ENCODE measurements at places on chromosomes 5 and 9.

GRCh38 chr5:1565737-1566734 is 42.3 kb upstream of the LPCAT1 start:
- H3K27me3 ChIP-seq: peaks cover 10% of the 10 kb centered on the region
- no peak for DNase-seq
- no peak overlapping the region for H3K4me3 ChIP-seq
- H3K27ac ChIP-seq: no peak overlapping the region

DNA sequence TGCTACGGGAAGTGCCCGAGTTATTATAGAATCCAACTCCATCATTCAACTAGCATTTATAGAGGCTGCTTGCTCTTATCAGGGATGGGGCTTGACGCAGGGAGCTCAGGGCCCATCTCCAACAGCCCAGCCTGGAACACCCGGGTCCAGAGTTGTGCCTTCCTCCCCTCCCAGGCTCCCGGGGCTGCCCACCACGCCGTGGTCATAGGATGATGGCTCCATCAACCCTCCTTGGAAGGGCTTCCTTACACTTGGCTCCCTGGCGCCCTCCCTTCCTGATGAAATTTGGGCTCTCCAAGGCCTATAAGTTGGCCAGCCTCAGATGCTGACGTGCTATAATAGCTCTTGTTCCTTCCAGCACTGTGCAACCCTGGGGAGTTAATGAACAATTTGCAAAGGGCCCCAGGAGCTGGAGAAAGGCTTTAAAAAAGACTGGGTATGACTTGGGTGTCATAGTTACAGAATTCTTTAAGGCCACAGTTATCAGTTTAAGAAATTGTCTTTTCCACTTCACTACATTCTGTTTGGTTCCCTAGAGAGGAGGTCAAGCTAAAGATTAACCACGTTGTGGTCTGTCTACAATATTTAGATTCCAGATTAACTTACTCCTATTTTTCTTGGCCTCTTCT is 42.5 kb upstream of the GADD45G start:
- H3K4me3 ChIP-seq: no peak overlapping the region
- H3K27ac ChIP-seq: no peak overlapping the region
- no peaks in the 10 kb centered on the region for H3K36me3 ChIP-seq
- DNase-seq: no peak
- H3K4me1 ChIP-seq: no peaks in the 10 kb centered on the region

DNA sequence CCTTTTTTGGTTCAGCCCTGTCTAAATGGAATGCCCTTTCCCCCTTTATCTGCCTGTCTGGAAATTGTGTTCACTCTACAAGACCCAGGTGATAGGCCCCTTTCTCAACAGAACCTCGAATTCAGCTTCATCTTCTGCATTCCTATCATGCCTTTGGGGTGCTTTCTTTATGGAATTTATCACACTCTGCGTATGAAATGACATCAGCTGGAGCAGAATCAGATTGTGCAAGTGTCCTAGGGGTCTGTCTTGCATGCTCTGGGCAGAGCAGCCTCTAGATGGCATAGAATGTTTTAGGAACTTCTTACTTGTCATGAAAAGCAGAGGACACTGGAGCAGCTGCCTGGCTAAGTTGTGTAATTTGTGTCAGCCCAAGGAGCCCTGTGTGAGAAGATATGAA is 84.9 kb downstream of the ISL1 start:
- H3K27ac ChIP-seq: no peak overlapping the region
- no peak overlapping the region for H3K4me3 ChIP-seq
- no peaks in the 10 kb centered on the region for H3K27me3 ChIP-seq

DNA sequence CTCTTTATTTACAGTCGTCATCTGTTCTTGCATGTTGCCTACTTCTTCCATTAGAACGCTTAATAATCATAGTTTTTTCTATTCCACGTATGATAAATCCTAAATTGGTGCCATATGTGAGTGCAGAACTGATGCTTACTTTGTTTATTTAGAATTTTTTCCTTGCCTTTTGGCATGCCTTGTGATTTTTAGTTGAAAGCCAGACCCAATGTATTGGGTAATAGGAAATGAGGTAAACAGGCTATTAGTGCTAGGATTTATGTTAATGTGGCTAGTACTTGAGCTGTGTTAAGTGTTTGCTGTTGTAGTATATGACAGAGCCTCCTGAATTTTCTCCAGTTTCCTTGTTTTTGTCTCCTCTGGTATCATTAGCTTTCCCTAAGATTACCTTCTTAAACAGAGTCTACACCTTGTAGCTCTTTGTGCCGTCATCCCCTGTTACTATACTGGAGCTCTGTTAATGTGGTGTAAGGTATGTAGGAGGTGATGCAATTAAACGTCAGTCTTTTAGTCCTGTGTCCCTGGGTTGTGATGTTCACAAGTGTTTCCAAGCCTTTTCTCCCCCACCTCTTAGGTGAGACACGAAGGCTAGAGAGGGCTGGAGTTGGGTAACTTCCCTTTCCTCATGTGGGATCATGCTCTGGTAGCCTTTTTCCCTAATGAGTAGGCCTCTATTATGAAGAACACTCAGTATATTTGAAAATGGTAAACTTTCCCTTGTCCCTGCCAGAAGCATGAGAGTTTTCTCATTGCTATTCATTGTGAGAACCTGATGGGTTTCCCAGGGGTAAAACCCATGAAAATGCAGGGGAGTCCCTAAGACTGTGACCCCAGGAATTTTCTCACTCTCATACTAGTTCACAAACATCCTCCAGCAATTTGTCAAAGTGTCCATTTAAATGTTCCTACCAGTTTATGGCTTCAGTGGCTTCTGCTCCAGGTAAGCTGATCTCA is 21.2 kb downstream of the SPATA31D3 start:
- H3K27me3 ChIP-seq: no peaks in the 10 kb centered on the region
- no peak overlapping the region for H3K4me3 ChIP-seq
- DNase-seq: peak; percentile 15
- peaks cover 3% of the 10 kb centered on the region for H3K4me1 ChIP-seq
- H3K36me3 ChIP-seq: no peaks in the 10 kb centered on the region

GRCh38 chr5:2112173-2113025 is 229.7 kb upstream of the IRX4 start:
- no peak overlapping the region for H3K27ac ChIP-seq
- H3K4me3 ChIP-seq: no peak overlapping the region
- no peaks in the 10 kb centered on the region for H3K27me3 ChIP-seq
- H3K4me1 ChIP-seq: no peaks in the 10 kb centered on the region
- H3K36me3 ChIP-seq: no peaks in the 10 kb centered on the region

DNA sequence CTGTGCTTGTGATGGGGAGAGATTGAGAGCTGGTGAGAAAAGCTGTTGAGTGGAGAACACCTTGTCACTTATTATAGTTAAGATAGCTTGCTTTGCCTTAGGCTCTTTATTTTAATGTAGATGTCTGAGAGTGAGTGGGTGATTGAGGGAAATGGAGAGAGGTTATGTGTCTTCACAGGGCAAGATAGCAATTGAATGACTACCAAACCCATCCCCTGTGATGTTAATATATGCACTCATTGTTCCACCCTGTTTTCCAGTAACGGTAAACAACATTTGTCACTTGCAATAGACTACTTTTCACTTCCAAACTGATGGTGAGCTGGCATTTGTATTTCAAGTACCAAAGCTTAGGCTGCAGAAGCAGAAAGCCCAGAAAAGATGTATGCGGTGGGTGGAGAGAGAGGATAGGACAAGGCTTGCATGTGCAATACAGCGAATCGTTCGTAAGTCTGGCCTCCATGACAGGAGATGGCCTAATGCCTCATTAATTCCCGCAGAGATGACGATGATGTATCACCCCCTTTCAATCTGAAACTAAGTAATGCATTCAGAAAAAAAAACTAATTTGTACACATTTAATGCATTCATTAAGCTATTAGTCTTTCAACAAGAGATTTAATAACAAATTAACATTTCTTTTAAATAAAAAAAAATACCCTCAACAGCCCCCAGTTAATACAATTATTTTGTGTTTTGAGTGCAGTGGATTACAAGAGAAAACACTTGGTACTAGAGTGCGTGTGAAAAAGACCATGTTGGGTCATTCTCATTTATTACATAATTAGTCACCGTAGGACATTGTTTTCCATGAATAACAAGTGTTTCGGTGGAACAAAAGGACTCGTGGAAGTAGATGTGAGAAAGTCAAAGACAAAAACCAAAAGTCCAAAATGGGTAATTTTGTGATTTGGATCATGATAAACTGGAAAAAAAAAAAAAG is 699.0 kb downstream of the BRINP1 start:
- H3K4me3 ChIP-seq: no peak overlapping the region
- DNase-seq: no peak
- H3K4me1 ChIP-seq: no peaks in the 10 kb centered on the region
- H3K27me3 ChIP-seq: no peaks in the 10 kb centered on the region

- no peaks in the 10 kb centered on the region for H3K27me3 ChIP-seq
- DNase-seq: no peak
- H3K4me3 ChIP-seq: no peak overlapping the region
- H3K27ac ChIP-seq: no peak overlapping the region
- H3K36me3 ChIP-seq: no peaks in the 10 kb centered on the region
- H3K4me1 ChIP-seq: no peaks in the 10 kb centered on the region
Observed at GRCh38 chr9:108688676-108689075, 167.1 kb downstream of the ACTL7B start.

DNA sequence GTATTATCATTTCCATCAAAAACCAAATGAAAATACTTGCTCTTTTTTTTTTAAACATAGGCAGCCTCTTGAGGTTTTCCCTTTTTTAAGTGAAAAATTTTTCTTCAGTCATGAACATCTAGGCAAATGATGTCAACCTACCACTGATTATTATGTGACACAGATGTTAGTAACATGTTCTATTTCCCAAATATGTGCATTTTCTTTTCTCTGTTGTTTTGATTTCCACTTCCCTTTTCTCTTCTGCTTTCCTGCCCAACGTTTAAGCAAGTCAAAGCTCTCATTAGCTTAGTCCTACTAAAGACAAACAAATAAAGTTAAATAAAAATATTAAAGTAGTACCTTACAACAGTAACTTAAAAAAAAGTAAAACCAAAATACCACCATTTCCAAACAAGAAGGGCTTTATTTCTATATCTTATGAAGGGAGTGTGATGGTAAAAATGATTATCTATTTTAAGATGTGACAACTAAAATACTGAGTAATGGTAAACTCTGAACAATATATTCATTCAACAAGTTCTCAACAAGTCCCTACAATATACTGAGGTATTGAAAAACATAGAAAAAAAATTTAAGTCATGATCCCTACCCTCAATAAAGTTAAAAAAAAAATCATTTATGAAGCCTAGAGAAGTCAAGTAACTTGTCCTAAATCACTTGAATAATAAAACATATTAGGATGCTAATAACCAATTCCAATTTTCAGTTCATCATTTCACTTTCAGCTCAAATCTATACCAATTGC is 9.4 kb downstream of the SLC38A9 start:
- H3K36me3 ChIP-seq: peaks cover 6% of the 10 kb centered on the region
- H3K4me1 ChIP-seq: no peaks in the 10 kb centered on the region
- no peak overlapping the region for H3K4me3 ChIP-seq
- H3K27me3 ChIP-seq: no peaks in the 10 kb centered on the region

GRCh38 chr9:124251605-124252378 is 6.0 kb upstream of the NEK6 start:
- peak overlapping the region; percentile 63 for H3K27ac ChIP-seq
- H3K36me3 ChIP-seq: no peaks in the 10 kb centered on the region
- H3K4me3 ChIP-seq: no peak overlapping the region
- H3K27me3 ChIP-seq: no peaks in the 10 kb centered on the region

- DNase-seq: no peak
- H3K4me1 ChIP-seq: peaks cover 5% of the 10 kb centered on the region
- no peaks in the 10 kb centered on the region for H3K27me3 ChIP-seq
- H3K36me3 ChIP-seq: peaks cover 3% of the 10 kb centered on the region
Observed at GRCh38 chr9:78239506-78239905, 3.6 kb downstream of the CEP78 start.

- H3K27ac ChIP-seq: no peak overlapping the region
- peak; percentile 53 for DNase-seq
- H3K4me1 ChIP-seq: no peaks in the 10 kb centered on the region
- peaks cover 3% of the 10 kb centered on the region for H3K36me3 ChIP-seq
Observed at GRCh38 chr5:126837906-126838539, 61.1 kb downstream of the LMNB1 start.

DNA sequence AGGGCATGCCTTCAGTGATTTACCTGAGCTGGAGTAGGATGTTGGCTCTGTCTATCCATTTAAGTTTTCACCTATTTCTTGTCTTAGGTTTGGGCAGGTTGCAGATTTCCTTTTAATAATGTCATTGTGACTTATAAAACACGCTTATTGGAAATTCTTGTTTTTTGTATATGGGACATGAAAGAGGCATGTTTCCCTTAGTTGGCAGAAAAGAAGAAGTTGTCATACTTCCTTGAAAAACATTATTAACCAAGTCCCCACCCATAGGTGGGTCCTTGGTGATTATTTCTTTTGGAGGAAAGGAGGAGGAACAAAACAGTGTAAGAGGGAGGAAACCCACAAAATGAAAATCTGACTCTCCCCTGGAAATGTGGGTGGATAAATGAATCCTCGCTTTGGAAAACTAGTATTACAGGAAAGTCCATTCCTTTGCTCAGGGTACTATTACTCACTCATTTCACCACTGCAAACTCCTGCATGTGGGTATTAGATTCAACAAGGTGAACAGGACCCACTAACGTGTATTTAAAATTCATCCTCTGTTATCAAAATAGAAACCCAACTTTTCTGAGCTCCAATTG is 9.3 kb downstream of the CER1 start:
- H3K27me3 ChIP-seq: no peaks in the 10 kb centered on the region
- H3K4me1 ChIP-seq: no peaks in the 10 kb centered on the region
- no peak overlapping the region for H3K4me3 ChIP-seq
- no peaks in the 10 kb centered on the region for H3K36me3 ChIP-seq
- DNase-seq: no peak
- no peak overlapping the region for H3K27ac ChIP-seq

- no peak for DNase-seq
- H3K36me3 ChIP-seq: no peaks in the 10 kb centered on the region
- H3K4me1 ChIP-seq: peaks cover 8% of the 10 kb centered on the region
- H3K4me3 ChIP-seq: no peak overlapping the region
Observed at GRCh38 chr9:92494856-92495255, 12.6 kb upstream of the ASPN start.

- no peak for DNase-seq
- peaks cover 25% of the 10 kb centered on the region for H3K27me3 ChIP-seq
- H3K27ac ChIP-seq: no peak overlapping the region
Observed at GRCh38 chr5:115815693-115816225, 700 bp downstream of the CDO1 start.

GRCh38 chr9:126822278-126822677 is 17.4 kb downstream of the ZBTB43 start:
- DNase-seq: no peak
- H3K4me3 ChIP-seq: no peak overlapping the region
- no peaks in the 10 kb centered on the region for H3K4me1 ChIP-seq

All from IMR-90 (cell line).